NCI-H2029 (cell line): ENCODE measurements at places on chromosomes 6 and 20.
A peak's percentile ranks its signal among the peaks of the same experiment; 100 is the strongest.

DNA sequence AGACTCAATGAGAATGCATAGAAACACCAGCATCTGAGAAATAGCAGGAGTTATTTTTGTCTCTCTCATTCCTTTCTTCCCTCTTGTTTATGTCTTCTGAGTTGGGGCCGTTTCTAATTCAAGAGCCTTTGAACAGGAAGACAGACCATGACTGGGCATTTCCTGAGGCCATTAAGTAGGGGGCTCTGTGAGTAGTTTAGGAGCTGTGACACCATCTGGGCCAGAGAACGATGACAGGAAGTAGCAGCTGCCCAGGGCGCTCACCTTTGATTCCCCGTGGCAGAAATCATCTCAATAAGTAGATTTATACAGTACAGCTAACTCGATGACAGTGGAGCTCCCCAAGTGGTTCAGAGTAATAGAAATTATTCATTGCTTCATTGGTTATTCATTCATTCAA, 298.4 kb upstream of the PLN start:
- DNase-seq: no peak

DNA sequence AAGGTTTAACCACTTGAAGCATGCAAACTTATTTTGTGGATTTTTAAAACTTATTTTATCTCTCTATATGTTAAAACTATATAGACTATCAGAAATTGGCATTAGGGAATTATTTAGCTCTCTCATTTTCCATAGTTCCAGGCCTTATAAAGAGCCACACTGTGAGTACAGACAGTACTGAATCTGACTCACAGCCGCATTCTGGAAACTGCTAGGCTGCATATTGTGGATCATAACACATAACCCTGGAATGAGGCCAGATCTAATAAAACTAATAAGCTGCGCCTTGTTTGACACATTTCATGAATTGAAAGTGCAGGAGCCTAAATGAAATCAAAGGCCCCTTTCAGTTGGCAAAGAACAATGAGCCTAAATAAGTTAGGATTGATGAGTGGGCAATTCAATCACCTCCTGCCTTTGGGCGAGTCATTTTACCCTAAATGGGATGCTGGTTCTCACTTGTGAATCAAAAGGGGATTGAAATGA, 308.4 kb downstream of the PACRG start:
- no peak for DNase-seq

DNA sequence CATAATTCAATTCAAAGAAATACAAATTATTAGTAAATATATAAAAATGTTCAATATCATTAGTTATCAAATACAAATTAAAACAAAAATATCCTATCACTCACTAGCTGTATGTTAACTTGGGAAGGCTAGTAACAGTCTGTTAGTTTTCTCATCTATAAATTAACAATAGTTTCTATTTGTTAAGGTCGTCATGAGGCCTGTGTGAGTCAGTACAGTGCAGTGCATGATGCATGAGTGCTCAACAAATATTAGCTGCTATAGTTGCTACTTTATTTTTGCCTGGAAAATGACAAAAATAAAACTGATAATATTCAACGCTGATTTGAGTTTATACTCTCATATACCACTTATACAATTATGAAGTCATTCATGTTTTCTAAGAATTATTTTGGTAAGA, 401.6 kb upstream of the RUNX2 start:
- DNase-seq: peak; percentile 28

DNA sequence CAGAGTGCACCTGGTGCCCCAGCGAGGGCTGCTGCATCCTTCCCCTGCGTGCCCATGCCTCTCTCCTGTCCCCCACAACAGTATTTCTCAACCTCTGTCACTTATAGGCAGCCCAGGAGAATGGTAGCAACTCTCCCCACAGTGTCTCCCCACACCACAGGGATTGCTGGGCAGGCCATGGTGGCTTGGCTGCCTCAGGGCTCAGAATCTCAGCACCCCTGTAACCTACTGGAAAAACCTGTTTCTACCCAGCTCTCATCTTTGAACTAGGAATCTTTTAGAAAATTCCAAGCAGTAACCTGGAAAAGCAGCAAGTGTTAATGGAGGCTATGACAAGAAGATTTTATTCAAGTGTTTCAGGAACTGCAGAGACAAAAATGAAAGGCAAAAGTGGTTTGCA, 38.0 kb downstream of the CD164 start:
- DNase-seq: no peak

- no peak for DNase-seq
Observed at GRCh38 chr6:137949686-137950390, 82.8 kb downstream of the TNFAIP3 start.
